EH (cell line): ENCODE measurements at places on chromosomes 3 and 15.

- no peak for DNase-seq
These were observed 84.8 kb upstream of the ICE2 start for GRCh38 chr15:60563539-60564404.

DNA sequence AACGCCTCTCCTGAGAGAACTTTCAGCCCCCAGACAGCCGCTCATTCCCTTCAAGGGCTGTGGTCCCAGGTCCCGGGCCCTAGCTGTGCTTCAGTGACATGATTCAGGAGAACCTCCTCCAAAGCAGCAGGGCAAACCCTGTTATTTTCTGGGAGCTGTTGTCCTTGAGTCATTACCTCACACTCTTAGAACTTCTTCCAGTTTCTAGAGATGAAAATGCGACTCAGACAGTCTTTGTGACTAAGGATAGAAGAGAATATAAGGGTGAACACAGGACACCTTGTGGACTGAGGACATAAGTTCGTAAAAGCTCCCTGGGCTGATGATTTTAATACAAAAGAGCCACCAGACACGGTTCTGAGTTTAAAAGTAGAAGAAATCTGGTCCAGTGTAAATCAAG is 203.8 kb downstream of the RORA start:
- DNase-seq = no peak

- peak; percentile 5 for DNase-seq
These were observed 105.8 kb upstream of the ARL6 start for GRCh38 chr3:97658668-97659285.

GRCh38 chr3:168878655-168879054 is 782.9 kb upstream of the GOLIM4 start:
- DNase-seq = peak; percentile 63

DNA sequence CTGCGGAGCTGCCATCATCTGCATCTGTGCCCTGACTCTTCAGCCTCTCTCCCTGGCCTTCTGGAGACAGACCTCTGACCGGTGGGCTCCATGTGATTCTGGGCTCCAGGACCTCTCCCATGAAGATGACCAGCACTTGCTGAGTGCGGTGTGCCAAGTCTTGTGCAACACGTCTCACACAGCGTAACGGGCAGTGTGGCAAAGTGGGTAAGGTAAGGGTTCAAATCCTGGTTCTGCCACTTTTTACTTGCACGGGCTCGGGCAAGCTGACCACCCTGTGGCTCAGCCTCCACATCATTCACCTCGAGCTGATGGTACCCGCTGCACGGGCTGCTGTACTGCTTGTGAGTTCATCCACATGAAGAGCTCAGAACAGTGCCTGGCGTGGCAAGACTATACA is 6.5 kb upstream of the SYNM start:
- DNase-seq = no peak

DNA sequence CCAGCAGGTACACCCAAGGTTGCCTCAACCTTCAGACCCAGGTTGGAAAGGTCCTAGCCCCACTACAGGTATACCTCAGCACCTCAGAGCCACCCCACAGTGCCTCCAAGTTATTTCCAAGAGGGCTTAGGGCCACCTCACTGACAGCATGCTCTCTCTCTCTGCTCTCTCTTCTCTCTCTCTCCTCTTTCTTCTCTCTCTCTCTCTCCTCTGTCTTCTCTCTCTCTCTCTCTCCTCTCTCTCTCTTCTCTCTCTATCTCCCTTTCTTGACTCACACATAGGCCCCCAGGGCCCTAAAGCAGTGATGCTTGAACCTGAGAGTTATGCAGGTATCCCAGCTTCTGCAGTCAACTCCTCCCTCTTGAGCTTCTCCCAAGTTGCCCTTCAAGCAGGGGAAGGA is 4.2 kb downstream of the CAV3 start:
- no peak for DNase-seq

GRCh38 chr15:87736891-87737389 is 519.6 kb downstream of the NTRK3 start:
- DNase-seq = peak; percentile 54

- no peak for DNase-seq
These were observed 27.9 kb downstream of the FEM1B start for GRCh38 chr15:68305420-68305871.

DNA sequence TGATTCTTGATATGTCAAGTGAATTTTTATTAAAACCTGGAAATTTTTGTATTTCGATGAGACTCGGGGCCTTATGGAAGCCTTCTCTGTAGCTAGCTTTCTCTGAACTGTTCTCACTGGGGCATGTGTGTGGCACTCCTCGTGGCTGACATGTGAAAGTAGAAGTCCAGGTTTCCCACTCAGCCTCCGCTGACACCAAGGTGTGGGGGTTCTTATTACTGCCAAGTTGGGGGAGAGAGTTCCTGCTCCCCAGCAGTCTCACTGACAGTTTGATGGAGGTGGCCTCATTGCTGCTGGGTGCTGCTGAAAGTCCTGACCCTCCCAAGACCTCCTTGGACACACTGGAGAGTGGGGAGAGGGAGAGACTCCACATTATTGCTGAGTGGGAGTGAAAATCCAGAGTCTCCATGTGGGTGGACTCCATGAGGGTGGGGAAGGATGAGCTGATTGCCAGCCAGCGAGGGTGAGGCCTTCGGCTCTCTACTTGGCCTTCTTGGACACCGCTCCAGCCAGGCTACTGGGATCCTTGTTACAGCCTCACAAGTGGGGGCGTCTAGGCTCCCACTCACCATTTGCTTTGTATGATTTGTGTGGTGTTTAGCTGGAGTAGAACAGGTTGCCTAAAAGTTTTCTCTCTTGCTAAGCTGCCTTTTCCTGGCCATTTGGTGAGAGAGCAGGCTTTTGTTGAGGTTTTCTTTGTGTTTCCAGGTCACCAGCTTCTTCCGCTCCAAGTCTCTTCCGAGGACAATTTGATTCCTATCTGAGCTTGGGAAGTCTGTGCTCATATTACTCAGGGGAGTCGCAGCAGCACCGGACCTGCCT is 64.1 kb downstream of the LSM3 start:
- no peak for DNase-seq

DNA sequence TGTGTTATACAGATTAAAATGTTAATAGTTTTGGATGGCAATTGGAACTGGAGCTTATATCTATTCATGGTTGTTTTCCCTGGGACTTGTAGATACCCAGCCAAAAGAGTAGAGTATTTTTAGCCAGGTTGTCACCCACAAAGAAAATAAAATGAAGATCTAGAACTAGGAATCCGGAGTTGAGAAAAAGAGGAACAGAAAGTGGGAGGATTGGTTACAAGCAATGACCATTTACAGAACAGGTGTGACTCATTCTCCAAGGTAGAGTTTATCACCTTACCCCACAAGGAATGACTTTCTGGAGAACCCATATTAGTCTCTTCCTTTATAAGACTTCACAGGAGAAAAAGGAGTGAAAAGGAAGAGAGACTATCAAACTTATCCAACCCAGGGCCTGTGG is 99.8 kb downstream of the TMEM108 start:
- no peak for DNase-seq

DNA sequence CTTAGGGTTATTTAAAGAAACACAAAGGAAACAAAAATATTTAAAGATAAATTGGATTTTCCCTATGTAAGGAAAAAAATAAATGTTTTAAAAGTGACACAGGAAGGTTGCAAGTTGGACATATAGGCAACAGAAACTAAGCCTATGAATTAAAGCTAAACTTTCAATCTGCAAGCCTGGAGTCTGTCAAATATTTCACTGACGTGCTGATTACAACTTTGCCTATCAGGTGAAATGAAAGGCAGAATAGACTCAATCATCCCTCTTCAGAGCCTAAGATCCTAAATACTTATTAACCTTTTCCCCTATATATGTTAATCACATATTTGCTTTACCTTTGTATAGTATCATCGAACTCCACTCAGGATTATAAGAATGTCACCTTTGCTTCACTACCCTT is 1068.0 kb upstream of the ALCAM start:
- no peak for DNase-seq

DNA sequence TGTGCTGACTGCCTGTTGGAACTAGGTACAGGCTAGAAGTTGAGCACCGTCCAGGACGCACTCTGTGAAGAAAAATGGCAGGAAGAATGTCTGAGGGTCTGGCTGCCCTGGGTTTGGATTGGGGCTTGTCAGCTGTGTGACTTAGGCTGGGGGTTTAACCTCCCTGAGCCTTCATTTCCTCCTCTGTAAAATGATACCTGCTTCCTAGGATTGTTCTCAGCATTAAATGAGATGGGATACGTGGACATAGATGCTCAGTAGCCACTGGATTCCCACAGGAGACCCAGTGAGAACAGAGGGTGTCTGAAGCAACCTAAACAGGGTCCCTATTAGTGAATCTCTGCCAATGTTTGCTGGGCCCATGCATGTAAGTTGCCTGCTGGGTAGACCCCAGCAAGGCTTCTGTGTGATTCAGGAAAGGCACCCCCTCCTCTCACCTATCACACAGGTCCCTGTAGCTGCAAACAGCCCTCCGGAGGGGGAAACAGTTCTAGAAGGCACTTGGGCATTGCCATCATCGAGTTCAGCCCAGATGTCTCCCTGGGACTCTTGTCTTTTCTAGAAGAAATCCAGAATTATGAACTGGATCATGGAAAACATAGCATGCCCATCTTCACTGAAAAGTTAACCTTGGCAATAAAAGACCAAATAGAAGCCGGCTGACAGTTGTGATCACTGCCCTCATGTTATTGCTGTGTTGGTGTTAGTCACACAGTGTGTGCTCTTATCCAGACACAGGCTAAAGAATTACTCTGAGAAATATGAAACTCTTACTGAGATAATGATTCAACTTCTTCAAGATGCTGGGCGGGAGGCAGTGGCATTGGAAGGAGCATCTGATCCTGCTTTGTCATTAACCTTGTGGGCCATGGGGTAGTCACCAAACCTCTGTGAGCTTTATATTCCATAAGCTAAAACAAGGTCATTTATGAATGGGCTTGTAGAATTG is 64.5 kb downstream of the SMAD6 start:
- peak; percentile 84 for DNase-seq

DNA sequence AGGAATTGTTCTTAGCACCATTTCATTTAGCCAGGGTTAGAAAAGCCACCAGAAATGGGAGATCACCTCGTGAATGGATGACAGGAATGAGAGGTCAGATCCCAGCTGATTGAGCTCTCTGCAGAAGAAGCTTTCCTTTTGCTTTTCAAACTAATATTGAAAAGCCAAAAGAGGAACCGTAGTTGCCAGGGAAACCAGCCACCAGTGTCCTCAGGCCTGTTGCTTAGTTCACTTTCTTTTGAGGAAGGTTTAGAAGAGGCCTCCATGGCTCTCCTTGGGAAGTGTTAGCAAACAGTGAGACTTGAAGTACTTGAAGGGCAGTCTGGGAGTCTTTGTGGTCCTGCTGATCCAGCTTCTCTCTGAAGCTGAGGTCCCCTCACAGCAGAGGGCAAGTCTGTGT is 7.4 kb upstream of the CCK start:
- DNase-seq = no peak

DNA sequence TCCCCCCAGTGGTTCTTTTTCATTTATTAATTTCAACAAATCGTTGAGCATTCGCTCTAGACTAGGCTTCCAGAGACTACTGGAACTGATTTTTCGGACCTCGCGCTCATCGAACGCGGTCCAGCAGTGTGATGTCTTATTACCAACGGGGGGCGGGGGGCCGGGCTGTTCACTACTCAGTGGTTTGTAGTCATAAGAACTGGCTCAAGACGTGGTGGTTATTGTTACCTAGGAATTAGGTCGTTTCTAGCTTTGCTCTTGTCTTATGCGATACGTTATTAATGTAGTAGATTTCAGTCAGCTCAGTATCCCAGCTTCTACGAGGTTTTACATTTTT is 858 bp downstream of the RBM5 start:
- DNase-seq = peak; percentile 43

DNA sequence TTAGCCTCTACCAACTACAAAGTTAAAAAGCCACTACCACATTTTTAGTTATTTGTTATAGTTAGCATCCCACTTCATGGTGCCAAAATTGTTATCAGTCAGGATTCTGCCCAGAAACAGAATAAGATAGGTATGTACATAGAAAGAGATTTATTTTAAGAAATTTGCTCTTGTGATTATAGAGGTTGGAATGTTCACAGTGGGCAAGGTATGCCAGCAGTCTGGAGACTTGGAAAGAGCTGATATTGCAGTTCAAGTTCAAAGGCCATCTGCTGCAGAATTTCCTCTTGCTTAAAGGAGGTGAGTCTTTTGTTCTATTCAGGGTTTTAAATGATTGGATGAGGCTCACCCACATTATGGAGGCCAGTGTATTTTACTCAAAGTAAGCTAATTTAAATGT is 143.8 kb upstream of the POU1F1 start:
- no peak for DNase-seq

DNA sequence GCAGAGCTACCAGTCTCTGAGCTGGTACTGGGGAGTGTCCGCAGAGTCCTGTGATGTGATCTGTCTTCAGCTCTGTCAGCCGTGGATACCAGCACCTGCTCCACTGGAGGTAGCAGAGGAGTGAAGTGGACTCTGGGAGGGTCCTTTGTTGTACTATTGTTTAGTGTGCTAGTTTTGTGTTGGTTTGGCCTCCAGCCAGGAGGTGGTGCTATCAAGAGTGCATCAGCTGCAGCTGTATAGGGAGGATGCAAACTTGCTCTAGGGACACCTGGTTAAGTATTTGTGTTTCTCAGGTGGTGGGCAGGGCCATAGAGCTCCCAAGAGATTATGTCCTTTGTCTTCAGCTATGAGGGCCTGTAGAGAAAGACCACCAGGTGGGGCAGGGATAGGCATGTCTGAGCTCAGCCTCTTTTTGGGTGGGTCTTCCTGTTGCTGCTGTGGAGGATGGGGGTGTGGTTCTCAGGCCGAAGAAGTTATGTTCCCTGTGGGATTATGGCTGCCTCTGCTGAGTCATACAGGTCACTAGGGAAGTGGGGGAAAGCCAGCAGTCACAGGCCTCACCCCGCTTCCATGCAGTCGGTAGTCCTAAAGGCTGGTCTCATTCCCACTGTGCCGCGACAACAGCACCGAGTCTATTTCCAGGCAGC is 443.2 kb upstream of the TBL1XR1 start:
- no peak for DNase-seq

GRCh38 chr3:148751461-148751860 is 53.8 kb downstream of the AGTR1 start:
- no peak for DNase-seq

DNA sequence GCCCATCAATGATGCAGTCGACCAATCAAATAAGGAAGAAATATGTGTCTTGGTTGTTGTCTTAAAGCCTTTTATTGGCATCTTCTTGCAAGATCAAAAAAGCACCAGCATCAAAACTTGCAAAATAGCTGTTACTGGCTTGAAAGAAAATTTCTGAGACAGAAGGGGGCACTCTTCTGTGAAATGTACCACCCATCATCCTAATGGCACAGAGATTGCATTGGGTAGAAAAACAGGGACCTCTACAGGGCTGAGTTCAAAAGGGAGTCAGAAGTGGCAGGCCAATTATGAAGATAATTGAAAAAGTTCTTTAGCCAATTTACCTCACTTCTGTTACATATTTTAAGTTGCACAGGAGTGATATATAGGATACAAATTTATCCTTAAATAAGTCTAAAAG is 122.3 kb upstream of the GPR149 start:
- DNase-seq = no peak

DNA sequence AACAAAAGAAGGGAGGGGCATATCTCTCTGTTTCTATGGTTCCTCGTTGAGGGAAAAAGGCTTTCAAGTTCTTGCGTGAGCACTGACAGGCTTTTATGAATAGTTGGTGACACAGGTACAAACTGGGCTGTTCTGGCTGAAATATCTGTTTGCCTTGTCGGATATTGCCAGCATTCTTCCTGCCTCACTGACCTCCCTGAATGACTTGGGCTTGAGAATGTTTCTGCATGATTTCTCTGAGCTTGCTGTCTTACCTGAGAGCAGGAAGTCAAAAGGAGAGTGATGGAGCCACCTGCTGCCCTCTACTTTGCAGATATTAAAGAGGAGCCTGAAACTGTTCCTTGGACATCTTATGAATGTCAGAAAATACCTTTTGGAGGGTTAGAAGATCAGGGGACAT is 4.8 kb downstream of the GCNT3 start:
- no peak for DNase-seq

GRCh38 chr15:47194718-47195117 is 522.6 kb upstream of the SEMA6D start:
- peak; percentile 23 for DNase-seq
